ENCODE measurements at places on chromosomes 3 and 15.

- DNase-seq, result no peak
These were observed 18.1 kb downstream of the FBN1 start for GRCh38 chr15:48627260-48627940.

GRCh38 chr3:159950156-159950898 lies 38.3 kb upstream of the IL12A start:
- DNase-seq, result no peak

DNA sequence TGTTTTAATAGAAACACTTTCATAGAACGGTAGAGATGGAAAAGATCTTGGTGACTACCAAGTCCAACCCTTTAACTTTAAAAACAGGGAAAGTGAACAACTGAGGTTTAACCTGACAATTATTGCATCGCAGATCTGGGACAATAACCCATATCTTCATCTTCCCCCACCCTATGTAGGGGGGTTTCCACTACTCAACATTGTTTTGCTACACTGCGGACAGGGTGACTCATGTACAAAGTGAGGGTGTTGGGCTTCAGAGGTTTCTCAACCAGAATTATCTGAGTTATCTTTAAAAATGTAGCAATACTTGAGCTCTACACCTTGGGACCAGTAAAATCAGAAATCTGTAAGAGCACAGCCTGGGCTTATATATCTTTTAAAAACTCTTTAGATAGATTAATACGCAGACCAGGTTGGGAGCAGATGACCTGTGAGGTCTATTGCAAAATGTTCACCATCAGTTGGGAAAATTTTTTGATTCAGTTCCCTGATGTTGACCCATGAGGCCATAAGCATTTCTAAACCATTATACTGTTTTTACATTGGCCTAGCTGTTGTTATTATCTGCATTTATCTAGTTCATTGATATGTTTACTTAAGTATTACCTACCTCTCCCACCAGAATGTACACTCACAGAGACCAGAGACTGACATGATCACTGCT lies 103.6 kb upstream of the ICE2 start:
- no peak for DNase-seq

DNA sequence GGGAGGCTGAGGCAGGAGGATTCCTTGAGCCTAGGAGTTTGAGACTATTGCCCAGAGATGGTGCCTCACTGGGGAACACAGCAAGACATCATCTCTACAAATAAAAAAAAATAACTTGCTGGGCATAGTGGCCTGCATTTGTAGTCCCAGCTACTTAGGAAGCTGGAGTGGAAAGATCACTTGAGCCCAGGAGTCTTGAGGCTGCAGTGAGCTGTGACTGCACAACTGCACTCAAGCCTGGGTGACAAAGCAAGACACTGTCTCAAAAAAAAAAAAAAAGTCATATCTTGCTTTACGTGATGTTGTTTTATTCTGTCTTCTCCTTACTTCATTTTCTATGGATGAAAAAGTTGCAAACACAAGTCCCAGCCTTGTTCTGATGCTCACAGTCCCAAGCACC lies 14.1 kb downstream of the GATM start:
- no peak for DNase-seq

DNA sequence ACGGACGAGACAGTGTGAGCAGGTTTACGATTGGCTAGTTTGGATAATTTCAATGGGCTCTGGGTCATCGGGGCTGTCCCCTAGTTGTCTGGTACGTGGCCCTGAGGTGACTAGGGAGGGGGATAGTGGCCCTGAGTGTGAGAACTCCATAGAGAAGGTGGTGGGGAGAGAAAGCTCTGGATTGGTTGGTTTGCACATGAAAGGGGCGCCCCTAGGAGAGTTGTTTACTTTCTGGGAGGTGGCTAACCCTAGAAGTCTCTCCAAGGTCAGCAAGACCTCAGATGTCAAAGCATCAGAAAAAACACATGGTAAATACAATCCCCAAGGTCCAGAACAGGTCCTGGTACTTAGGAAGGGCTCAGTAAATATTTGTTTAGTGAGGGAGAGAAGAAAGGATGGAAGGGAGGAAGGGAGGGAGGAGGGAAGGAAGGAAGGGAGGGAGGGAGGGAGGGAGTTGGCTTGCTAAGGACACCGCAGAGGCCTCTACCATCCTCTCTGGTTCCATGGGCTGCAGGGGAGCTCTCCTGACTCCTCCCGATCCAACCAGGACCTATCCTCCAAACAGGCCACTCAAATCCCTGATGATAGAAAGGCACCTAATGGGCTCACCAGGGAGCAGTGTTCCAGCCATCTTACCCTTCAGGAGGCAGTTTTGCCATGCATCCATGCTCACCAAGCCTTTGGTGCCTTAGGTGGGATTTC lies 3.0 kb upstream of the TRH start:
- no peak for DNase-seq

- DNase-seq, result no peak
These were observed 304.1 kb upstream of the MME start for GRCh38 chr3:154775821-154776548.
